Stimulated activated CD8-positive, alpha-beta memory T cell treated with anti-CD3 and anti-CD28 coated beads, Interleukin-12 subunit alpha, Interleukin-12 subunit beta, amount 100 ng/mL, for 4 hours (primary cell): ENCODE measurements at places on chromosomes 5 and 9.

DNA sequence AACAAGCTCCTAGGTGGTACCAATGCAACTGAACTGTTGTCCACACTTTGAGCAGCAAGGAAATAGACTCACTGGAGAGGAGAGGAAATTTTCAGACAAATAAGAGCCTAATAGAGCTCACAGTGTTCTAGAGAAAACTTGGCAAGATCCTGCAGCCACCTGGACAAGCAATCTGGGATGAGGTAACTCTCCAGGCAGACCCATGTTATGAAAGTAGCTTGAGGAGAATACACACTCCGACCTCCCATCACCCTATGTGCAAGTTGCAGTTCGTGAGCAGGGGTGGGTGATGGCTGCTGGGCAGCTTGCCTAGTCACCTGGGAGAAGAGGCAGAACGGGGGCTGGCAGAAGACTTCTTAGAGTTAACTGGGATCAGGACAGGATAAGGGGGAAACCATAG, 102.2 kb downstream of the KLF4 start:
- DNase-seq, result no peak

DNA sequence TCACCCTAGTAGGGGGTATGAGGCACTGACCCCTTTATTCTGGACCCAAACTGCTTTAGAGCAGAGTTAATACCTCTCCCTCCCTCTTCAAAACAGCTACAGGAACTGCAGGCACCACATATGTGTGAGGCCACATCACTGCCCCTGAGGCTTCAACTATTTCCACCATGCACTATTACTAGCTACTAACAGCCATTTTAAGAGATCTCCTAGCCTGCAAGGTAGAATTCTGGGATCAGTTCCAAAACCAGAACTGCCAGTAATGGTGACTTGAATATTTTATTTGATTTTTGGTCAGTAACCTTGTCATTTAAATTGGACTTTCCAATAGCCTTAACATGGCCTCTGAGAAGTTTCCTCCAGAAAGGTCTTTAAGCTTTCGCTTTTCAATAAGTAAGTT, 55.3 kb upstream of the FSD1L start:
- no peak for DNase-seq

- DNase-seq, result no peak
These were observed 5.8 kb upstream of the PPARGC1B start for GRCh38 chr5:149724130-149724840.

GRCh38 chr9:136994888-136995230, 1.5 kb downstream of the CLIC3 start:
- no peak for DNase-seq
